ENCODE measurements at places on chromosomes 3 and 15. TPM values are rescaled to one million over a fixed set of nuclear protein-coding genes. Genes with fewer than 3 reads are reported as not detected.

CYP11A1 gene
- polyA plus RNA-seq = 1.0 TPM

RETNLB gene
- not detected for polyA plus RNA-seq

LRRIQ4 gene
- 0.13 TPM for polyA plus RNA-seq

SLC24A5 gene
- polyA plus RNA-seq = not detected

EPHA3 gene
- polyA plus RNA-seq = 13.8 TPM

CHRM5 gene
- not detected for polyA plus RNA-seq

SMCO1 gene
- polyA plus RNA-seq = 2.2 TPM

SLC7A14 gene
- 0.23 TPM for polyA plus RNA-seq

All from forelimb muscle (tissue), 1 donor.